ENCODE measurements at places on chromosomes 6 and 20.

- no peak for DNase-seq
Observed at GRCh38 chr20:56621730-56622129, 7.4 kb upstream of the TFAP2C start.

- no peak for DNase-seq
Observed at GRCh38 chr6:117075218-117075617, 190.1 kb upstream of the VGLL2 start.

GRCh38 chr6:14806101-14806500 lies 439.8 kb upstream of the JARID2 start:
- DNase-seq: no peak

DNA sequence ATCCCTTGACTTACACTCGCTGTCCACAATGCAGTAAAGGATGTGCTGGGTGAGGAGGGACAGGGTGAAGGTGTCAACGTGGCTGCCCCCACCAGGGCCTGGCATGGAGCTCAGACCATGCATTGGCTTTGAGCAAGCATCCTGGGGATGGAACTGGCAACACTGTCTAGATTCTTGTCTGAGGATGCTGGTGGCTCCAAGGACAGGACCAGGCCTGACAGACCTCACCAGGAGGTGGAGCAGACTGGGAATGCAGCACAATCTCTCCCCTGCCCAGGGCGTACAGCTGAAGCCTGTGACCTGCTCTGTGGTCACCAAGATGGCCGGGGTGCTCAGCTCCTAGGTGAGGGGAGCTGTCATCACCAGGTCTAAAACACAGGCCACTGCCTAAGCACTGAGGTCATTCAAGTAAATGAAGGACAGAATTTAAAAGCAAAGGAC lies 50.9 kb downstream of the MYH7B start:
- no peak for DNase-seq

GRCh38 chr6:26284537-26285142 lies 80.4 kb upstream of the BTN3A2 start:
- DNase-seq: peak; percentile 47

GRCh38 chr6:33241968-33242367 lies 29.7 kb downstream of the VPS52 start:
- no peak for DNase-seq
